ENCODE measurements at places on chromosomes 5 and 9. TPM values are rescaled to one million over a fixed set of nuclear protein-coding genes. Genes with fewer than 3 reads are reported as not detected.

ORM2 gene
- total RNA-seq: not detected

ECM2 gene
- total RNA-seq: not detected

TMOD1 gene
- 1.5 TPM for total RNA-seq

MAMDC4 gene
- 21.5 TPM for total RNA-seq

HBEGF gene
- 6.9 TPM for total RNA-seq

SAXO1 gene
- total RNA-seq: not detected

IFNA21 gene
- total RNA-seq: not detected

NRG2 gene
- 0.06 TPM for total RNA-seq

DNA sequence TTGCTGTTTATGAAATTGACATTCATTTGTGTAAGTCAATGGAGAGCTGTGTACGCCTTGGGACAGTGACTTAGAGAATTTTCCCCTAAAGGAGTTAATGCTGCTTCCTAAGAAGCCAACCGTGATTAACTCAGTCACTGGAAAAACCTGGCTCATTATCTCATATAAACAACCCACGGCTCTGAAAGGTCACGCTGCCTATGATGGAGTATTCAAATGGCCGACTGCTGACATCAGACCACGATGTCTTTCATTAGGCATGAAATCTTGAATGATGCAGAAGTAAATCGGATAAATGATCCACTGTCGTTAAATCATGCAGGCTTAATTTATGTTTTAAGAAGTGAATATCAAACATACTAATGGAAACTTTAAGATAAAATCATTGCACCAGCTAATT is 603.7 kb downstream of the RAB3C start:
- no peak for DNase-seq

- no peak for DNase-seq
These were observed 135.6 kb downstream of the ICE1 start for GRCh38 chr5:5558102-5558501.

- DNase-seq: peak; percentile 64
These were observed 100.7 kb downstream of the SUSD1 start for GRCh38 chr9:112074250-112075008.

DNA sequence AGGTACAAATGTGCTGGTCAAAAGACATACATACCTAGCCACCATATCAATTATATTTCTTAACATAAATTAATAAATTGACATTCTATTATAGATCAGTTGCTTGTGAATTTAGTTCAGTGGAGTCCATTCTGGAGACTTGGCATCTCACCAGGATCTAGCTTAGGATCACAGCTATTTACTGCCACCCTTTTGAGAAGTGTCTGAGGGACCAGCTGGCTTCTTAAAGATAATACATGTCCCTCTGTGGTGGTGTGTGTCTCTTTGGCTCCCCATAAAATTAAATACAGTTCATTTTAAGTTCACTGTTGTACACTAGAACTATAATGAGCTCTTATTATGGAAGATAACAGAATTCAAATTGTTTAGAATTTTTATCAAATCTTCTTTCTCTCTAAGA is 290.7 kb downstream of the PRELID2 start:
- no peak for DNase-seq

GRCh38 chr9:1748407-1748806 is 266.7 kb upstream of the SMARCA2 start:
- DNase-seq: no peak

- no peak for DNase-seq
These were observed 624.6 kb downstream of the PDE4D start for GRCh38 chr5:59268756-59269415.

- DNase-seq: no peak
These were observed 329.3 kb downstream of the ENC1 start for GRCh38 chr5:74310997-74311930.

DNA sequence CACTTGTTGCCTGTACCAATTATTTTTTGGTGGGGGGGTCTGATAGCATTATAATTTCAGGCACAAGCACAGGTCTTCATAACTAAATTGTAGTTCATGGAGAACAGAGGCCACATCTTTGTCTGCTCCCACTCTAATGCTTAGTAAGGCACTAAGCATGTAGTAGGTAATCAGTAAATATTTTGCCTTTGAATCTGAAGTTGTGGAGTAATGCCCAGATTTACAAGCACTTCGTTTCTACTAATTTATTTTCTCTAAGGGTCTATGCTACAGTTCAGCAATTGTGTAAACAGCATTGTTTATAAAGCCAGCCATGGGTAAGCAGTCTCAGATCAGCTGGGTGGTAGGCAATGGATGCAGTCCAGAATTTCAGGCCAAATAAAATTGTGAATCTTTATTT is 78.6 kb downstream of the GRIA1 start:
- no peak for DNase-seq

- no peak for DNase-seq
These were observed 8.5 kb upstream of the INIP start for GRCh38 chr9:112726428-112726827.

DNA sequence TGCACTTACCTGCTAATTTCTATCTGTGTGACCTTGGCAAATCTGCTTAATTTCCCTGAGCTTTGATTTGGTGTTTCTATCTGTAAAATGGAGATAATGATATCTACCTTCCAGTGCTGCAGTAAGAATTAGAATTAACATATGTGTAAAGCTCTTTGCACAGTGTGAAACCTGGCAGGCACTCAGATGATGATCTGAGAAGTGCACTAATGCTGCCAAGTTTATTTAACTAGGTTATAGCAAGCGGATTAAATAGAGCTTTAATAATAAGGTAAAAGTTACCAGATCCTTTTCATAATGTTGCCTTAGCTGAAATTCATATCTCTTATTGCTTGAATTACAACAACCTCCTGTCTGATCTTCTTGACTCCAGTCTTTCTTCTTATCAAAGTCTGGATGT is 315.3 kb upstream of the CD180 start:
- no peak for DNase-seq
